ENCODE measurements at places on chromosomes 4 and X.
A peak's percentile ranks its signal among the peaks of the same experiment; 100 is the strongest.

DNA sequence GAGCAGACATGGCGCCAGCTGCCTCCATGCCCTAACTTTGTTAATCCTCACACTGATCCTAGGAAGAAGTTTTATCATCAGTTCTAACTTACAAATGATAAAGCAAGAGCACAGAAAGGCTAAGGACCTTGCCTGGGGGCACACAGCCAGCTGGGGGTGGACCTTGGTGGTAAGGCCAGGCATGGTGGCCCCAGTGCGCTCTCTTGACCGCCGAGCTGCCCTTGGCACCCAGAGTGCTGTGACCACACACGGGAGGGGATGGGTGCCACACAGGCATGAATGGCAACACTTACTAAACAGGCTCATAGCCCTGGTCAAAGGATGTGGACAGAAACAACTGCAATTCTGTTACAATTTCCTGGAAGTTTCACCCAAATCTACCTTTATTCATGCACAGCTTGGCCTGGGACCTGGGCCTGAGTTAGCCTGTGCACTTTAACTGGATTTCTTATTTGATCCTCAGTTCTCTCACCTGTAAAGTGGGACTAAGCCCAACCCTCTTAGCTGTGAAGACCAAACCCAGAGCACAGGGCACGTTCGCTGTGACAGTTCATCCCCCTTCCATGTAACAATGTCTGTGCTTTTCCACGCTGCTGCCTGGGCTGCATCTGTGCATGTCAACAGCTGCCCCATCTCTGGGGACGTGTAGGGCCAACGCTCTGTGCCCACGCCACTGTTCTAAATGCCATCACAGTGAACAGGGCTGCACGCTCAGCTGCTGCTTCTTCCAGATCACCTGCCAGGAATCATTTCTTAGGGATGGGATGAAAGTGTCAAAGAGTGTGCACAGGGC, 44.8 kb downstream of the ACOX3 start:
- no peak for DNase-seq

DNA sequence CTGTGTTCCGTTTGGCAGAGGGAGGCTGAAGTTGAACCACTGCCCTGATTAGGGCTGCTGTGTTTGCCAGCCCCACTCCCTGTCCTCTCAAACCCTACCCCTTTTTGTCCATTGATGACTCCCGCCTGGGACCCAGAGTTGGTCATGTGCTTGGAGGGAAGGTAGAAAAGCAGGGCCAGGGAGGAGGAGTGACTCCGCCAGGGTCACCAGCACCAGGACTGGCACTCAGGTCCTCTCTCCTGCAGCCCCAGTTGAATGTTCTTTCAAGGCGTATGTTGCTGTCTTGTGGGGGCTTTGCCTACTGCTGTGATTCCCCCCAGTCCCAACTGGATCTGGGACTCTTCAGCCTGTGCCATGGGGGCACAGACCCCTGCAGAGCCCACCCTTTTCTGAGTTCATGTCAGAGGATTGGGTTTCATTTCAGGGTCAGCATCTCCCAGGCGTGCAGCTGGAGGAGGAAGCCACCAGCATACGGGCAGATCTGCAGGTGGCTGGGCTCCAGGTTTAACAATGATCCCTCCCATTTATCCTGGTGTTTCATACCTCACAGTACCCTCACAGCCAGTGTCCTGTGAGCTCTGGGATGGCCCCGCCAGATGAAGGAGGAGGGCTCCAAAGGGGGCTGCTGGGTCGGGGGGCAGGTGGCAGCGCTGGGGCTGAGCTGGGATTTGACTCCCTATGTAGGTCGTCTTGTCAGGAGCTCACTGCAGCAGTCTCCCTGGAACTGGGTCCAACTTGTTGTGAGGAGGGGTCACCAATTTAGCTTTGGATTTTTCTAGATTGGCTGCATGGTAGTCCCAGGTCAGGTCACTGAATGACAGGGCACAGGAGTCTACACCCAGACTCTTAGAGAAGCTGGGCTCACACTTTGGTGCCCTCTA, 55.7 kb downstream of the MSX1 start:
- no peak for DNase-seq

GRCh38 chr4:121011780-121012340, 60.5 kb downstream of the NDNF start:
- no peak for DNase-seq

DNA sequence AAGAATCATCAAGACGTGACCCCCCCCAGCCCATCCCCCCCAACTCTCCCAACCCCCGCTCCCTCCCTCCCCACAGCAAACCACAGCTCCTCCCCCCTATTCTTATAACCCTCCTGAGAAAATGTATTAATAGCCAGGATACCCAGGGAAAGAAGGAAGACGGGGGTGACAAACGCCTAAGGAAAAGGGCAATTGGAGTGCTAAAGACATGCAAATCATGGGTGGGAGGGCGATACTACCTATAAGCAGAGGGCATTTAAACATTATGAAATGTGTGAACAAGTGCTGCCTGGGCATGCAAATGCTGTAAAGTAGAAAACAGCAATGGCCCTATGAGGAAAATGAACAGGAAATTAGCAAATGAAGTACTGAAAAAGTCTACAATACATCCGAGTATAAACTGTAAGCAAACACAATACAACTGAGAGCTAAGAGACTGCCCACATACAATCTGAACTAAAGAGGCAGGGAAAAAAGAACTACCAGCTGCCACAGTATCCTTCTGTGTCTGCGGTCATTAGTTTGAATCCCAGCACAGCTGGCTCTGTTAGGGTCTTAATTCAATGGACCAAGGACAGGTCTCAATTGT, 2.4 kb downstream of the CXXC4 start:
- no peak for DNase-seq

GRCh38 chrX:151966236-151966635, 8.2 kb downstream of the GABRE start:
- no peak for DNase-seq

DNA sequence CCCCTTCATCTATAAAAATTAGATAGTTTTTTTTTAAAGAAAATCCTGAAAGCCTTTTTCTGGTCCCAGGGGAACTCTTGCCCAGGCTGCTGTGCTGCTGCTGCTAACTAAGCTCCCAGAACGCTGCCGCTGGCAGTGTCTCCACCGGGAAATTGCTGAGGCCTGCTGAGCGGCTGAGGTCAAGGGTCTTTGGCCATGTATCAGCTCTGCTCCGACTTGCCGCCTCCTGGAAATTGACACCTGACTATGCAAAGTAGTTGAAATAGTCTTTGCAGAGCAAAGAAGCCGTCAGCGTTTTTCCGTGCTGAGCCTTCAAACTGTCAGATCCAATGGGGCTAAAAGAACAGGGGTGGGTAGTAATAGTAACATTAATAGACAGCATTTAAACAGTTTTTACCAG, 839 bp downstream of the QDPR start:
- DNase-seq, result peak; percentile 38

DNA sequence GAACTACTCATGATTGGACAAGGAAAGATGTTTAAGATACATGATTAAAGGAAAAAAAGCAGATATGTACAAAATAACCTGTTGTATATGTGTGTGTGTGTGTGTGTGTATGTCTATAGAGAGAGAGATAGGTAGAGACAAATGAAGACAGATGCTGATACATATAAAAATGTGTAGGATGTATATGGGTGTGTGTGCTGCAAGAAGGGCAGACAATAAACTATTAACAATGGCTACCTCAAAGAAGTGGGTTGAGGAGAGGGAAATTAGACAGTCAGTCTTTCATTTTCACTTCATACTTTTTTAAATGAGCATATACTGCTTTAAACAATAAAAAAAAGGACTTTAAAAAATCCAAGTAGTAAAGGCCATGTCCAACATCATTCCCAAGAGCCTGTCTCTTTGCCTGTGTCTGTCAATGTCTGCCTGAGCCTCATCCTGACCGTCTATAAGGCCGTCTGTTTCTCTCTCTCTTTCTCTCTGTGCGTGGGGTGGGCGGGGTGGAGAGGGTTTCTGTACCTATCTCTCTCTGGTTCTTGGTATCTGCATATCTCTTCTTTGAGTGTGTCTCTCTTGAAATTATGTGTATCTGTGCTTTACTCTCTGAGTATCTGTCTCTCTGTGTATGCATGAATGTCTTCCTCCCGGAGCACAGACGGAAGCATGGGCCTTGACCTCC, 62.8 kb downstream of the LRBA start:
- peak; percentile 77 for DNase-seq

- peak; percentile 9 for DNase-seq
These were observed 440.2 kb downstream of the INPP4B start for GRCh38 chr4:142405695-142406498.
